ENCODE measurements at places on chromosomes 7 and 10.

DNA sequence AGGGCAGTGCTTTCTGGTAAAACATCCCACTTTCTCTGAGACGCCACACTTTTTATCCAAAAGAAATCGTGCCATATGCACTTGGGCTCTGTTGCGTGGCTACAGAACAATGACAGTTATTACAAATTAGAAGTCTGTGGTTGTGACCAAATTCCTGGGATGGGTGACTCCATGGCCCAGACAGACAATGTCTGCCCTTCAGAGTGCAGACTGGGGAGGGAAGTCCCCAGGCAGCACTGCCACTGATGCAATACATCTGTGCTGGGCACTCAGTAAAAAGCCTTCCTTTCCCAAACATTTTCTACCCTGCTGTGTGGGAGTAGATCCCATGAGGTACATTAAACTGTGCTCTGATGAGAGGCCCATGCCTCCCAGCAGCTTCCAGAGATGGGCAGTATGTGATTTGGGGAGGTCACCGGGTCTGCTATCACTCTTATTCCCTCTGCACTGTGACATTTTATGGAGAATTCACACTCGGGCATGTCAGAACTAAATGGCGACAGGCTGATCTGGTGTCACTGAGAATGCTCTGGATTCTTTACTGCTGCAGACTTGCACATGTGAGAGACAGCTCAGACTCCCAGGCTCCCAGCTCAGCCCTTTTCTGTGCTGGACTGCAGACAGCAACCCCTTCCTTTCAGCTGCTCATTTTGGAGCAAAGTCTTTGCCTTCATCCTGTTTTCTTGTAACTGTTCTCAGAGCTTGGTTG lies 243.5 kb upstream of the ZNF32 start:
- DNase-seq, result no peak

DNA sequence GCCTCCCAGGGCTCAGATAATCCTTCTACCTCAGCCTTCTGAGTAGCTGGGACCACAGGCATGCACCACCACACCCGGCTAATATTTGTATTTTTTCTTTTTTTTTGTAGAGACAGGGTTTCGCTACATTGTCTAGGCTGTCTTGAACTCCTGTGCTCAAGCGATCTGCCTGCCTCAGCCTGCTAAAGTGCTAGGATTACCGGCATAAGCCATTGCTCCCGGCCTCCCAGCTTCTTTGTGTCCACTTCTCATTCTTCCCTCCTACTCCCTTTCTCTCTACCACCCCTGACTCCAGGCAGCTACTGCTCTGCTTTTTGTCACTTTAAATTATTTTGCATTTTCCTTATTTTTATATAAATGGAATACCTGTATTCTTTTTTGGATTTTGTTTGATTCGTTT lies 83.4 kb downstream of the PALS2 start:
- DNase-seq, result no peak

DNA sequence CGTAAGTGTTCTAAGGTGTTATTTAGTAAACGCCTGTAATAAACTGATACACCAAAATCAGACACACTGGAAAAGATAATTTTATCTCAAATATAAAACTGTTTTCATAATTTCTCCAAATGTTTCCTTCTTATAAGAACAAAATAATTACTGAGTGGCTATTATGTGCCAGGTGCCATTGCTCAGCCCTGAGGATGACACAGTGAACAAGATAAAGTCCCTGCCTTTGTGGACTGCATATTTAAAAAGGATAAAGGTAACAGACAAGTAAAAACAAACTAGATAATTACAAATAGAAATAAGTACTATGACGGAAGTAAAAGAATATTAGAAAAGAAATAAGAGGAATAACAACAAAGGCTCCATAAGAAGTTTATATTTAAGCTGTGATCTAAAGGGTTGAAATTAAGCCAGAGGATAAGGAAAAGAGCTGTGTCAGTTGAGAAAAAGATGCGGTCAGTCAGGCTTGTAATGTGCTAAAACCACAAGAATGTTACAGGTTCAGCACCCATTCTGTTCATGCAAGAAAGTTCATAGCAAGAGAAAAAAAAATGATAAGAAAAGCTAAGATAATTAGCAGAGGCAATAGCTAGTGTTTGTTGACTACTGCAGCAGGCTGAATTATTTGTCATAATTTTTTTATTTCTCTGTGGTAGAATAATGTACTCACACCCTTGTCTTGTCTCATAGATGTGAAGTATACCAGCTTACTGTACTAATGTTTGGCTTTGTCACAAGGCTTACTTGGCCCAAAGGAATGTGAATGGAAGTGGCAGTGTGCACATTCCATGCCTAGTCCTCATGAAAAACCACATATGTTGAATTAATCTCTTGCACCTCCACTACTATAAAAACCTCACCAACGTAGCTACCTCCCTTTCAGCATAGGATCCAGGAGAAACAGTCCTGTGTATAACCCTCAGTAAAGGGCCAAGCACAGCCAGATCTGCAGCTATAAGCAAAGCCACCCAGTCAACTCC lies 75.1 kb downstream of the CRPPA start:
- no peak for DNase-seq

DNA sequence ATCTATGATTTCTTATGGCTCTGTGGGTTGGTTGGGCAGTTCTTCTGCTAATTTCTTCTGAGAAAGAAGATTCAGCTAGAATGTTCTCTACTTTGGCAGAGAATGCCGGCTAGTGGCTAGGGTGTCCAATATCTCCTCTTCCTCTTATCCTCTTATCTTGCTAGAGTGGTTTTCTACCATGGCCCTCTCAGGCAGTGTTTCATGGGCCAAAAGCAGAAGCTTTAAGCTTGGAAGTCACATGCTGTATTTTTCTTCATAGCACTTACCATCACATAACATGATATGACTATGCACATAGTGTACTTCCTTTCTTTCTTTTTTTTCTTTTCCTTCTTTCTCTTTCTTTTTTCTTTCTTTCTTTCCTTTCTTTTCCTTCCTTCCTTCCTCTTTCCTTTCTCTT lies 140.0 kb downstream of the ITGB8 start:
- no peak for DNase-seq

- no peak for DNase-seq
Observed at GRCh38 chr7:94980418-94981142, 73.2 kb downstream of the PPP1R9A start.

DNA sequence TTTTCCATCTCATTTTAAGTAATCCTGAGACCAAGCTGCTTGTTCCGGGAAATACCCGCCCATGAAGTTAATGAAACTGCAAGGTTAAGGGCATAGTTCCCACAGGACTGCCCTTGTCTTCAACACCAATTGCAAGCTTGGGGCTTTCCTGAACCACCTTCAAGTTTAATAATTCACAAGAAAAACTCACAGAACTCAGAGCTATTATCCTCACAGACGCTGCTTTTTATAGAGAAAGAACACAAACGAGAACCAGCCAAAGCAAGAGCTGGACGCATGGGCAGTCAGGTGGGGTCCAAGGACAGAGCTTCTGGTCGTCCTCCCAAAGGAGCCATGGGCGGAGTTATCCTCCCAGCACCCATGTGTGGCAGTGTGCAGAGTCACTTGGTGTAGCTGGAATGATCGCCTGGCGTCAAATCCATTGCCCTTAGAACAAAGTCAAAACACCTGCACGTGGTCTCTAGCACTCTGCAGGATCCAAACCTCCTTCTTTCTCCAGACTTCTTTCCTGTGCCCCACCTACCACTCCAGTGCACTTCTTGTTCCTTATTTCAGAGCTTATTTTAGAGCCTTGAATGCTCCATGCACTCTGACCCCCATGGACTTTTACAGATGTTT lies 56.7 kb downstream of the SNX10 start:
- no peak for DNase-seq

DNA sequence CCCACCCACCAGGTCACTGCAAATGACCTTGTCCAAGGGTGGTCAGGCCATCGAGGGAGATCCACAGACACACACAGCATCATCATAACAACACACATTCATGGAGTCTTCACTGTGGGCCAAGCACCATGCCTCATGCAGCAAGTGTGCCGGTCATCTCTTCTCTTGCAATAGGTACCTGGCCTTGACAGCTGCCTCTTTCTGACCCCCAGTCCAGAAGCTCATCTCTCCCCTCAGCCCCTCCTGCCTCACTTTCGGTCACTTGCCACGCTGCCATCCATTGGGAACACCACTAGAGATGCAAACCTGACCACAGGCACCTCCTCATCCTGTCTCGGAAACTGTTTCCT lies 75.9 kb downstream of the OAT start:
- no peak for DNase-seq

DNA sequence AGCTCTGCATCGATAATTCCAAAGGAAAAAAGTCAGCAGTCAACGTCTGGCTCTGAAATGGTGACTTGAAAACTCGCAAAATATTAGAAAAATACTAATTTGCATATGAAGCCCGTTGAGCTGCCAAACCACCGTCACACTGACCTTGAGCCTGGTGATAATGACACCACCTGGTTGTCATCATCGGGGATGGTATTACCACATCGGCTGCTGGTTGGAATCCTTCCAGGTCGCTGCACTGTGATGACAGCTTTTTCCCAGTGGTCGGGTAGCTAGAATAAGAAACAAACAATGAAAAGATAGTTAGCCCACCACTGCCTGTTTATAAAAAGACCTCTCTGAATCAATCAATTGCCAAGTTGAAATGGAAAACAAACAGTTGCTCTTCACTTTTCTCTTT lies 41.6 kb downstream of the LAMB1 start:
- no peak for DNase-seq

DNA sequence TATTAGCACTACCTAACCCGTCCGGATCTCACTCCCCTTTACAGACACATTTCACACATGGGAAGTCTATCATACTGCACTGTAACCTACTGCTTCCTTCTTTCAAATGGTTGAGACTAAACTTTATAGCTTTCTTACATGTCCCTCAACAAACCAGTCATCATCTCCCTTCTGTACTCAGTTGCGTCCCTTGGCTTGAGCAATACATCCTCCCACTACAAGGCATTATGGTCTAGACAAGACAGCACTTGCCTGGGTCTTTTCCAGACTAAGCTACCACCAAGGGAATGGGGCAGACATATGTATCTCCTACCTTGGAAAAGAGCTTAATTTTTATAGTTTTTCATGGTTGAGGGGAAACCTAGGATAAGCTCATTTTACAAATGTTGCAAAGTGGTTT lies 575.2 kb downstream of the KCNMA1 start:
- DNase-seq, result no peak

- DNase-seq, result no peak
Observed at GRCh38 chr10:624605-625332, 64.7 kb downstream of the DIP2C start.

GRCh38 chr7:91771921-91772815 lies 108.3 kb downstream of the MTERF1 start:
- DNase-seq, result no peak

DNA sequence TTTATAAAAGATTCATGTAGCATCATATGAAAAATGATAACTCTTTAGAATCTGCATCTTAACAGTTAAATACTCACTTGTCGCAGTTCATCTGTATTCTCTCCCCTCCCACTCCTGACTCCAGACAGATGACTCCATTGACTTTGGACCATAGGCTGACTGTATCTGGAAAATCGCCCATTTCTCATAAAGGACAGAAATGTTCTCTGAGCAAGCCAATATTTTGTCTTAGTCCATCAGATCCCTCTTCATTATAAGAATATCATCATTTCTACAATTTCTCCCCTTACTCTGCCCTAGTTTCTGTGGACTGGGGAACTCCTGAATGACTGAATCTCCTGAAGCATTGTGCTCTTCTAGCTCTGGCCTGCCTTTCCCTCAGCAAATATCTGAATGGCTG lies 125.4 kb downstream of the SEMA3D start:
- DNase-seq, result no peak

- DNase-seq, result no peak
Observed at GRCh38 chr10:13660551-13660920, 73.8 kb downstream of the PRPF18 start.

DNA sequence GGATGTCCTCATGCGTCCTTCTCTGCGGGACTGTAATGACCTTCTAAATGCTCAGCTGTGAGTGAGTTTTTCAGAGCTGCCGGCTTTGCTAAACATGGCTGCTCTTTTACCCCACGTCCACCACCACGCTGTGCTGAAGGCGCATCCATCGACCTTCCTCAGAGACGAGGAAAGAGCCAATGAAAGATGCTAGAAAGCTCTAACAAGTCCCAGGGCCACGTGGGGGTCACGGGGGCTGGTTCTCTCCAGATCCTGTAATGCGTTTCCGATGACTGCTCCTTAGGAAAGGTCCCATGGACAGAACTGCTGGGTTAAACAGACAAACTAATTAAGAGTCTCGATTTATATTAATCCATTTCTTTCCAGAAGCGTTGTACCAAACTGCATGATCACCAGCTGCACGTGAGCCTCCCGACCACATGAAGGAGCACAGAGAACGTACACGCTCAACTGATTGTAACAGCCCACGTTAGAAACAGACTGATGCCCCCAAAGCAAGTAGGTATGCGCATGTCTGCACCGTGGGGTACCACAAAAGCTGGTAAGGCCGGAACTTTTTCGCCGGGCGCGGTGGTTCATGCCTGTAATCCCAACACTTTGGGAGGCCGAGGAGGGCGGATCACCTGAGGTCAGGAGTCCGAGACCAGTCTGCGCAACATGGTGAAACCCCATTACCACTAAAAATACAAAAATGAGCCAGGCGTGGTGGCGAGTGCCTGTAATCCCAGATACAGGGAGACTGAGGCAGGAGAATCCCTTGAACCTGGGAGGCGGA lies 109.6 kb downstream of the TCERG1L start:
- no peak for DNase-seq

DNA sequence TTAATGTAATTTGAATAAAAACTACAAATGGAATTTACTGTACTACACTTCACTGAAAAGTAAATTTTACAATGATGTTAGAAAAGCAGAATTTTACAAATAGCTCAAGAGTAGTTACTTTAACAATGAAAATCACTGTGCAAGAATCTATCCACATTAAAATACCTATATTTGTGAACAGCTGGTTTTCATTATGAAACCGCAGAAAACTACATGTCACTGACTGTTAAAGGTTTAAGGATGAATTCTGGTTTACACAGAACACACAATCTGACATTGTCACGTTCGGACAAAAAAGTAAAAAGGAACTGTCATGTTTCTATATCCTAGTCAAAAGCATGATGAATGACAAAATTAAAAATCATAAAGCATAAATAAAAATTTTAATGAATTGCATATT lies 415.3 kb upstream of the PRKCQ start:
- DNase-seq, result no peak

DNA sequence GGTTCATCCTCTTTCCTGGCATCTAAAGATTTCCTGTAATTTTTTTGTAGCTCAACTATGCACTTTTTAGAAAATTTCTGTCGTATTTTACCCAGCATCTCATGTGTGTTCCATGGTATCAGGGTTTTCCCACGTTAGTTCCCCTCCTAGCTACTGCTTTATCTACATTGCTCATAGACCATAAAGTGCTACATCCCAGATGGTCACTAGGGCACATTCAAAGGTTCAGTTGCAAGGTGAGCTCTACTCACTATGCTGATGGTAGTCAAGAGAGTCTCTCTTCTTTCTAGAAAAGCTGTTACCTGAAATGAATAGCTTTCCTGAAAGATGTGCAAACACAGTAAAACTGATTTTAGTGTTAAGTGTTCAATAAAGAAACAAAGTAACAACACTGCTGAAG lies 33.5 kb downstream of the RELN start:
- no peak for DNase-seq

DNA sequence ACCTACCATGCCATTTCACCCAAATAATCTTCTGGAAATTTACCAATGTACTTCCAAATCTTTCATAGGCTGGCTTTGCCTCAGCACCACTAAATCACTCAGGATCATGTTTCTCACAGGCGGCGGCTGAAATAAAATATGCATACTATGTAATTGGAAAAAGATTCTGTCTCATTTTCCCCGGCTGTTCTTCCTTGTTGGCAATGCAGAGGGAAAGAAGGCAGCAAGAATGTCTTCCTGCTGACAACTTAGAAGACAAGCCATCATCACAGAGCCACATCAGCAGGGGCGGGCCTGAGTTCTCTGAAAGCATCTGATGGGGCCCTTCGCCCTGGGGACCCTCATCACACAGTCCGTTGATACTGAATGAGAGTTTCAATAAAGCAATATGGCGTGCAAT lies 39.2 kb upstream of the COL1A2 start:
- DNase-seq, result no peak
